Cortex of kidney (tissue), 1 donor: ENCODE measurements at places on chromosomes 5 and 9.

GRCh38 chr5:149317281-149318048, 27.8 kb upstream of the GRPEL2 start:
- DNase-seq, result no peak

GRCh38 chr9:133134388-133135145, 13.5 kb upstream of the RALGDS start:
- DNase-seq, result no peak

GRCh38 chr5:141412854-141413539, at the start of gene PCDHGA10:
Gene PCDHGA10, plus strand, starts transcription at chr5:141412987. Its CDS starts 189 bp downstream, at chr5:141413176.
- DNase-seq, result no peak

DNA sequence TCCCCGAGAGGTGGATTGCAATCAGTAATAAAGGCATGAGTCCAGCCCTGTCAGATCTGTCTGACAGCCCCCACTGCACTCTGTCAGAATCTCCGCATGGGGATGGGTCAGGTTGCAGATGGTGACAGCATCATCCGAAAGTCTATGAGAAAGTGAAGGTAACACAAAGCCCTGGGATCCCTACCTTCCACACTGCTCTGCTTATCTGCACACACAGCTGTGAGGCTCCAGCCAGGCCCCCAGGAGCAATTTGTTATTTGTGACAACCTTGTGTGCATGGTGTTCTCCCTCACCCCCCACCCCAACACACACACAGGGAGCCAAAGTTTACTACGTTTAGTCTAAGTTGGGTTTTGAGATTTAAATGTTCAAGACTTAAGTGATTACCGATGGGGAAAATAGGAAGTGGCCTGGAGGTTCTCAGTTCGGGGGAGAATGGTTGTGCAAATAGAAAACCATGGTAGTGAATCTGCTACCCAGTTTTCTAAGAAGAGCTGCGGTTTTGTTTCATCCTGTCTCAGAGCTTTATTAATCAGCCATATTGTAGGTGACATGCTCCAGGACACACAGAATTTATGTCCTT, 92.7 kb downstream of the SV2C start:
- no peak for DNase-seq

- no peak for DNase-seq
Observed at GRCh38 chr5:138372225-138372624, 19.7 kb downstream of the KDM3B start.

- no peak for DNase-seq
Observed at GRCh38 chr9:134925011-134925511, 7.3 kb upstream of the FCN1 start.

DNA sequence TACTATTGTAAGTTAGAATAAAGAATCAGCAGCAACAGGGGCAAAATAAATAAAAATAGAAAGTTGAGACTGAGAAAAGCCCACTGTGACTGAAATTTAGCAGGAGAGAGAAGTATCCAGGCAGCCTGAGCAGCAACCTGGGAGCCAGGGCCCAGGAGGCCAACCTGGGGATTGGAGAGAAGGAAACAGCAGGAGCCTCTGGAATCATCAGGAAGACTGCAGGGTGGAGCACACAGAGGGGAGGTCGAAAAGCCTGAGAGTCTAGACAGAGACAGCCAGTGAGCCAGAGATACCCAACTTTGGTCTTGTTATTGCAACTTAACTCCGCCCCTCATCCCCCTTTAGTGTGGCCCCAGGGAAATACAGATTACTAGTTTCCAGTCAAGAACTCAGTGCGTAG, 98.6 kb downstream of the SLC1A3 start:
- DNase-seq, result no peak

- no peak for DNase-seq
Observed at GRCh38 chr9:17843236-17843635, 264.4 kb downstream of the SH3GL2 start.

DNA sequence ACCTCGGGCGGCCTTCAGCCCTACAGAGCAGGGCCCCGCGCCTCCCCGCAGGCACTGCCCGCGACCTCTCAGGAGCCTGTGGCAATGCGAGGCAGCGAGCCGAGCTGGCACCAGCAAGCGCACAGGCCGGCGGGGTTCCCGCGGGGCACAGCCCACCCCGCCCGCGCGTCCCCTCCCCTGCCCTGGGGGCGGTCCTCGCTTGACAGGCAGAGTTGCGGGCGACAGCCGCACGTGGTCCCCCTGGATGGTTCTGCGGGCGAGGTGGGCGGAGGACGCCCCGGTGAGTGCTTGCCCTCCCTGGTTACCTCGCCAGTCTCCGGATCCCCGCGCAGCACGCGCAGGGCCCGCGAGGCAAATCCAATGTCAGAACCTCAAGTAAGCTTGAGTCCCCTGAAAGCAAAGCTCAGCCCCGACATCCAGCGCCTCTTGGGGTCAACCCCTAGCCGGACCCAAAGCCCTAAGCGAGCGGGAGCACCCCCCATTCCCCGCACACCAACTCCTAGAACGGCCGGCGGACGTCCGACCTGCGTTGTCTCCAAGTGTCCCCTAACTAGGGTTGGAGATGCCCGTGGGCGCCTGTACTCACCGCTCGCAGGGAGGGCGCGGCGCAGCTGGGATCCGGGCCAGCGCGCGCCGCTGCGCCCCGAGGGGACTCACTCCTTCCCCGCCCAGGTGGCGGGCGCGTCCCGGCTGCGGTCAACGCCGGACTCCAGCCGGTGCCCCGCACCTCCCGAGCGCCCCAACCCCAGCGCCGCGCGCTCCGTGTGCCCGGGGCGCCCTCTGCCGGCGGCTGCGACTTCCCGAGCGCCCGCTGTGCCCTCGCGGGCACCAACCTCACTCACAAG, at the start of gene DRD1:
Gene DRD1 (minus strand): TSS at position 123 of the 845 bp plus-strand sequence. CDS start 1,083 bp downstream, outside the sequence.
- DNase-seq, result no peak

GRCh38 chr9:30967476-30967875, 1417.0 kb upstream of the ACO1 start:
- DNase-seq, result no peak

GRCh38 chr5:2205185-2205585, 322.5 kb upstream of the IRX4 start:
- no peak for DNase-seq

DNA sequence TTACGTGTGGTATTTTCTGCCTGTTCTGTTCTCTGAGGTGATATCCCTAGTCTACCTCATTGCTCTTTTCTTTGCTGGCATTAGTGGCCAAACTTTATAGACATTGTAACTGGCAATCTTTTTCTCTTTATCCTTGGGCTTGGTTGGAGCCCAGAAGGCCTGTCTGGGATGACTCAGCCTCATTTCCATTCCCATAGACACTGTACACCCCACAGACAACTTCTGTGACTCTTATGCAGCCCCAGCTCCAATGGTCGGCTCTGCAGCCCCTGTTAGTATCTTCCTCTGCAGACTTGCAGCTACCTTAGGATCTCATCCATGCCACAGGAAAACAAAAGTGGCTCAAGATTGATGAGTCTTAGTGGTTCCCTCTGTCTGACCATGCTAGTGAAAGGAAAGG, 79.8 kb downstream of the CFAP95 start:
- DNase-seq, result no peak

DNA sequence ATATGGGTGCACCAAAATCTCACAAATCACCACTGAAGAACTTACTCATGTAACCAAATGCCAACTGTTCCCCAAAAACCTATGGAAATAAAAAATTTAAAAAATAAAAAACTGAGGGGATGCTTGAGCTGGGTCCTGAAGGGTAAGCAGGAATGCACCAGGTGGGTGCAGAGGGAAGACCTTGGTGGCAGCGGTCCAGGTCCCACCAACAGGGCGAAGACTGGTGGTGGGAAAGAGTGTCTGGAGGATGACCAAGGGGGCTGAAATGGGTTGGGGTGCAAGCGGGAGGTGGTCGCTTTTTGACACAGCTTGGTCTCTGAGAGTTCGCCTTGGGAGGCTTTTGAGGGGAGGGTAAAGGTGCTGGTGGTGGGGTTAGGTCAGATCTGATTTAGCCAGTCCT, 3.3 kb upstream of the DAB2IP start:
- no peak for DNase-seq

GRCh38 chr9:21890696-21891095, 88.3 kb downstream of the MTAP start:
- DNase-seq, result no peak

DNA sequence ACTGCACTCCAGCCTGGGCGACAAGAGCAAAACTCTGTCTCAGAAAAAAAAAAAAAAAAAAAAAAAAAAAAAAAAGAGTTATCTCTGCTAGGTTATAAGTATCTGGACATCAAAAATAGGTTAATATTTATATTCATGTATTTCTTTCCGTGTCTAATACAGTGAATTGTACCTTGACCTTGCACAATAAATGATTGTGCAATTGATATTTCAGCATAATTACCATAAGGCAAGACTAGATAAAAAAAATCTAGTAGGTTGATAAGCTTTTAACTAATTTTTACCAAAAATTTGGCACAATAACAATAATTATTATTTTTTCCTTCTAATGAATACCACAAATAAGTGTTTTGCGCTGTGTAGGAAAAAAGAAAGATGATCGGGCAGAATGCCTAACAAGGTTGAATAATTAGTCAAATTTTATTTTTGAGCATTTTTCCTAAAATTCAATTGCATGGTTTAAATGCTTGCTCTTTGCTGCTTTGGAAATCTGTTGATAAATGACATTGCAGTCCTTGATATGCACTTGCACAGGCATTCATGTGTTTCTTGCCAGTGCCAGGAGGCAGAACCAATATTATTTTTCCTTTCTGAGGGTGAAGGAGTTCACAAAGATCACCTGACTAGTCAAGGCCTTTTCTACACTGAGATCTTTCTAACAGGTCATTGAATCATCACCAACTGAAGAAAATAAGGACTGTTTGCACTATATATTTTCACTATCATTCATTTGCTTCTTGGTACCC, 127.5 kb downstream of the ARRDC3 start:
- DNase-seq, result no peak

- no peak for DNase-seq
Observed at GRCh38 chr5:82405618-82406204, 127.6 kb upstream of the RPS23 start.

- no peak for DNase-seq
Observed at GRCh38 chr5:142853682-142854081, 83.5 kb downstream of the ARHGAP26 start.

DNA sequence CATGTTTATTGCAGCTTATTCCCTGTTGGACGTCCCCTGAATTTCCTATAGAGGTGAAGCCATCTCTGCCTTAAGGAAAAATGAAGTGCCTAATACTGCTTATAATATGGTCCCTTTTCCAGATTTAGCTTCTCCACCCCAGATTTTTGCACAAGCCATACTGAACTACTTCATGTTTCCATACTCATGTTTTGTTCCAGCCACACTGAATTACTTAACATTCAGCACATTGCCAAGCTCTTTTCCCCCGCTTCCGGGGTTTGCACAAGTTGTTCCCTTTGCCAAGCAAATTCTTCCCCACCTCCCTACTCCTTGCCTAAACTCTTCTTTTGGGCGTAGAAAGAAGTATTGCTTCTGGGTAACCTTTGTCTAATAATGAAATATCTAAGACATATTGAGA, 1.7 kb upstream of the CNTRL start:
- DNase-seq, result no peak
